ENCODE measurements at places on chromosomes 3 and 15. TPM values are rescaled to one million over a fixed set of nuclear protein-coding genes. Genes with fewer than 3 reads are reported as not detected.

CELF6 gene
- total RNA-seq, result 2.1 TPM

SLC22A13 gene
- not detected for total RNA-seq

SLITRK3 gene
- 5.6 TPM for total RNA-seq

PLAAT1 gene
- total RNA-seq, result 0.82 TPM

DNA sequence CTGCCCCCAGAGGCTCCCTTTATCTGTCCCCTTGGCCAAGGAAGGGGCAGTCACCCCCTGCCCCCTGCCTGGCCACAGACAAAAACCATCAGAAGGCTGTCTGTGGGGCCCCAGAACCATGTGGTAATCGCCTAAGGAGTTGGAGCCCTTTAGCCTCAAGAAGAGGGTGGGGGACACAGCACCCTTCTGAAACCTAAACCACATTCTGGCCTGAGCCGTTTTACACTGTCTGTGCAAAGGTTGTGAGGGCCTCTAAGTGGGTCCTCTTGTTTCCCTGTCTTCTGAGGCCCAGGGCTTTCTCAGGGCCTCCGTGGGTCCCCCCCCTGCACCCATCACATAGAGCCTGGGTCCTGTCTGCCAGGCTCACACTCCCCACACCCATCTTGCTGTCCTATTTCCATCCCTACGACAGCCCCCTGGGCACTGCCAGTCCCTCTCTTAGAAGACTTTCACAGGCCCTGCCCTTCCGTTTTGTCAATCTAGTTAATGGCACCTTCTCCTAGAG lies 17.9 kb upstream of the RPUSD3 start:
- DNase-seq, result no peak

- DNase-seq, result peak; percentile 67
Measured at GRCh38 chr3:171984883-171985282, 54.5 kb upstream of the FNDC3B start.

DNAH12 gene
- total RNA-seq, result 0.28 TPM

- no peak for DNase-seq
Measured at GRCh38 chr3:33312361-33312760, 35.1 kb downstream of the FBXL2 start.

LRRC31 gene
- total RNA-seq, result not detected

- DNase-seq, result no peak
Measured at GRCh38 chr3:177833332-177833731, 636.0 kb upstream of the TBL1XR1 start.

GABRB3 gene
- 0.82 TPM for total RNA-seq

ERICH6 gene
- not detected for total RNA-seq

DNA sequence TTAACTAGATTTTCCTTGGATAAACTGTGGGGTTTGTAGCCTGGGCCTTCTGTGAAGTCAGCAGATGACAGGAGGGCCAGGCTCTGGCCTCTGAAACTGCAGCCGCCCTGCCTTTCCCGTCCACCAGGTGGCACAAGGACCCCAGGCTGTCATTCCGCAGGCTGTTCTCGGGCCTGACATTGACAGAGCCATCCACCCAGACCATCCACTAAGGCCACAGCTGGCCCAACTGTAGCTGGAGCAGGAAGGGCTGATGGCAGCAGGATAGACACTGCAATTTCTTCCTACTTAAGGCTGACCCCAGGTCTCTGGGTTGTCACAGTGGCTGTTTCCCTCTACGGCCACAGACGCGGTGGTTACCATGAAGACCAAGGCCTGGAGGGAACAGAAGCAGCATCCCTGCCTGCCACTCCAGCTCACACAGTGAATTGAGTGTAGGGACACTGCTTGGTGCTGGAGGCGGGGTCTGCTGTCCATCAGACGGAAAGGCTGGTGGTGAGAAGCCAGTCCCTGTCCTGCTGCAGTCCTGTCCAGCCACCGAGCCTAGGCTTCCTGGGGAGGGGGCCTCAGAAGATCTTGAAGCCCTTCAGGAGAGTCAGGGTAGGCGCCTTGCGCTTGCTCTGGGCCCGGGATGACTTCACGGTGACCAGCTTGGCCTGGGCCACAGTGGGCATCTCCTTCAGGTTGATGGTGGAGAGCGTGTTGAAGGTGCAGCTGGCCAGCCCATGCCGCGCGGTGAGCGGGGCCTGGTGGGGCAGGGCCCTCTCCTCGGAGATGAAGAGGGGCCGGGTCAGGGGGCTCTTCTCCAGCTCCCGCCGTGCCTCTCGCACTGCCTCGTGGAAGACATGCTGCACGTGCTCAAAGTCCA lies 9.4 kb downstream of the SLC51B start:
- DNase-seq, result peak; percentile 91

C3orf18 gene
- total RNA-seq, result 18.2 TPM

GPR149 gene
- not detected for total RNA-seq

DNA sequence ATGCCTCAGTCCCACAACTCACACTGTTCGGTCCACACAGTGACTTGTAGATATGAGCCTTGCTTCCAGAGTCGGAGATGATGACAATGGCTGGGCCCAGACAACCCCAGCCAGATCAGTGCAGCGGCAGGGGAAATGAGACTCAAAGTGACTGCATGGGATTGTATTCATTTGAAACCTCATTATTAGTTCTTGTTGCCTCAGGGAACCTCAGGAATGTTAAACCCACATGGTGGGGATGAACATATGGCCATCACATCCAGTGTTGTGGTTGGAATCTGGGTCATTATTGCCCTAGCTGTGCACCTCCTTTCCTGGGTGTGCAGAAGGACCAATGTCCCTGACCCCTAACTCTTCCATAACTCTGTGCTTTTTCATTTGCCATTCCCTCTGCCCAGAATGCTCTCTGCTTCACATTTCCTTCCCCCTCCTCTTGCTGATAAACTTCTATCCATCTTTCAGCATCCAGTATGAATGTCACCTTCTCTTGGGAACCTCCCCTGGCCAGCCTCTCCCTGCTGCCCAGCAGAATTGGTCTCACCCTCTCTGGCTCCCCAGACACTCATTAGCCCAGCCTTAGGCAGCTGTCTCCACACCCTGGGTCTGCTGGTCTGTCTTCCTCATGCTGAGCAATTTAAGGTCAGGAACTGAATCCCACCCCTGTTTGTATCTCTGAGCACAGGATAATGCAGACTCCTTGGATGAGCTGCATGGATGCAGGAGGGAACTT lies 67.0 kb upstream of the TNFAIP8L3 start:
- no peak for DNase-seq

GRCh38 chr3:148856384-148856783 lies 8.7 kb upstream of the CPA3 start:
- DNase-seq, result peak; percentile 59

DNA sequence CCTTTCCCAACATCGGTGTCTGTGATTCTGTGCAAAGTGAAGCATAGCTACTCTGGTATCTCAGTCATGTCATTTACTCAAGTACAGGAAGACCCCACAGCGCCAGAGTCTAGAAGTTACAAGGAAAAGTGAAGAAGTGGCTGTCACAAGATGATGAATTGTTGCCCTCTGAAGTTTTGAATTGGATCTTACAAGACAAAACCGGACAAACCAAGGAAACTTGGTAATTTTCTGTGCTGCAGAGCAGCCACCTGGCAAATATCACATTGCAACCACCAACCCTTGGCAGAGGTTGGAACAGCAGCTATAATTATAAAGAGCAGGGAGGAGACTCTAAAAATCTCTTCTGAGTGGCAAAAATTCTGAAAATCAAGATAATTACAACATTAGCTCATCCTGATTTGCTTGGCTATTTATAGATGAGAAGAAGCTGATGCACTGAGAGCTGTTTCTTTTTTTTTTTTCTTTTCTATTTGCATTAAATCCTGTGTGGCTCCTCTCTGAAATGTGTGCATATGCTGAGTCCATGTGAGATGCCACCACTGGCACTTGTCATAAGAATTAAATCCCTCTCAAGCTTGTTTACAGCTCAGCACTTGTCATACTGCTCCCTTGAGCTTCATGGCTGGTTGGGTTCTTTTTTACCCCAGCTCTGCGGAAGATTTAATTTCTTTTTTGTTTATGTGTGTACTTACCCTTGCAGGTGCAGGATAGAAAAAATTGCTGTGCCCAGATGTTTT lies 68.0 kb upstream of the MNS1 start:
- no peak for DNase-seq

NMD3 gene
- 58.3 TPM for total RNA-seq
